AG20443 (cell line): ENCODE measurements at places on chromosomes 11 and 22.

GRCh38 chr11:872799-873198, 30.1 kb downstream of the TSPAN4 start:
- DNase-seq, result no peak

- no peak for DNase-seq
Measured at GRCh38 chr11:19602406-19602805, 110.2 kb upstream of the NAV2 start.

DNA sequence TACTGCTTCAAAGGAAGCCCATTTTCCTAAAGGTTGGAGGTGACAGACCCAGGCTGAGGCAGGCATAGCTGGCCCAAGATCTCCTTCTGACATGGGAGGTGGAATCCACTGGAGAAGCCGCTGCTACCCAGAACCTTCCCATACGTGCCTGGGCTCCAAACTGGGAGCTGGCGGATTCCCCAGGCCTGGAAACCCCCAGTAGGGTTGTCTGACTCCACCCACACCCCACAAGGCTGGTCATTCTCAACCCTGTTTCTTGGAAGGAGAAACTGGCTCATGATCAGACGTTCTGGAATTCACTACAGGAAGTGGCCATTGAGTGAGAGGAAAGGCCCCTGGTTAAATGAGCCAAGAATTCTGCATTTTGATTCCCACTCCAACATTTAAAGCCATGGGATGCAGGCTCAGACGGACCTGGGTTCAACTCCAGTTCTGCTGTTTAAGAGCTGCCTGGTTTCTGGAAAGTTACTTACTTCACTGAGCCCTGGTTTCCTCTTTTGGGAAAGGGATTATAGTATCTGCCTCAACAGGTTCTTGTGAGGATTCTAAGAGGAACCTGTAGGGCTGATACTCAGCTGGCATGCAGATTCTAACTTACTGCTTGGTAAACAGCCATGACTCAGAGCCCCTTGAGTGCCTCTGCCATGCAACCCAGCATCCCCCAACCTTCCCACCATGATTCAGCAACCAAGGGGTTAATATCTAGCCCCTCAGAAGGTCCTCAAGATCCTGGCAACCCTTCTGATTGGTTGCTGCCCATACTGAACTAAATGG, 19.4 kb upstream of the TSKU start:
- peak; percentile 88 for DNase-seq

- no peak for DNase-seq
Measured at GRCh38 chr11:73201249-73201648, 16.8 kb upstream of the P2RY2 start.

DNA sequence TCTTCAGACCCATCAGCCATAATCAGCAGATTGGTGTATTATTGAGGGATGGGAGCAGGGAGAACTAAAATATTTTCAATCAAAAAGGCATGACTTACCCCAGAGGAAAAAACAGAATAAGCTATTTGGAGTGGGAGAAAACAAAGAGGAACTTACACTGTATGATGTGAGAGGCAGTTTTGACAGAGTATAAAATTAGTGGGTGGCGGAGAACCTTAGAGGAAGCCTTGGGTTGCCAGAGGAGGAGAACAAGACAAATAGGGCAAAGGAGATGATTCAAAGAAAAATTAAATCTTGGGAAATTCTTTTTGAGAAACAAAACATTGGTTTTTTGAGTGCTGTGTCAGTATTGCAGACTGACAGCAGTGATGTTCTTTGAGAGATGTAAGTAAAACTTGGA, 285.0 kb downstream of the C11orf87 start:
- DNase-seq, result no peak

DNA sequence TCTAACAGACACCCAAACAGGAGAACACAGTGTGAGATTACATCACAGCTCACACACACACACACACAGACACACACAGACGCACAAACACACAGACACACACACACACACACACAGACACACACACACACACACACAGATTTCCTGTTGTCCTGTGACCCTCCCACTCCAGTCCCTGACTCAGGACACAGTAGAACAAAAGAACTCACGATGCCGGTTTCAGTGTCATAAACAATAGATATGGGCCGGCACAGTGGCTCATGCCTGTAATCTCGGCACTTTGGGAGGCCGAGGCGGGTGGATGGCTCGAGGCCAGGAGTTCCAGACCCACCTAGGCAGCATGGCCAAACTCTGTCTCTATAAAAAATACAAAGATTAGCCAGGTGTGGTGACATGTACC, 13.8 kb upstream of the KAT5 start:
- no peak for DNase-seq

DNA sequence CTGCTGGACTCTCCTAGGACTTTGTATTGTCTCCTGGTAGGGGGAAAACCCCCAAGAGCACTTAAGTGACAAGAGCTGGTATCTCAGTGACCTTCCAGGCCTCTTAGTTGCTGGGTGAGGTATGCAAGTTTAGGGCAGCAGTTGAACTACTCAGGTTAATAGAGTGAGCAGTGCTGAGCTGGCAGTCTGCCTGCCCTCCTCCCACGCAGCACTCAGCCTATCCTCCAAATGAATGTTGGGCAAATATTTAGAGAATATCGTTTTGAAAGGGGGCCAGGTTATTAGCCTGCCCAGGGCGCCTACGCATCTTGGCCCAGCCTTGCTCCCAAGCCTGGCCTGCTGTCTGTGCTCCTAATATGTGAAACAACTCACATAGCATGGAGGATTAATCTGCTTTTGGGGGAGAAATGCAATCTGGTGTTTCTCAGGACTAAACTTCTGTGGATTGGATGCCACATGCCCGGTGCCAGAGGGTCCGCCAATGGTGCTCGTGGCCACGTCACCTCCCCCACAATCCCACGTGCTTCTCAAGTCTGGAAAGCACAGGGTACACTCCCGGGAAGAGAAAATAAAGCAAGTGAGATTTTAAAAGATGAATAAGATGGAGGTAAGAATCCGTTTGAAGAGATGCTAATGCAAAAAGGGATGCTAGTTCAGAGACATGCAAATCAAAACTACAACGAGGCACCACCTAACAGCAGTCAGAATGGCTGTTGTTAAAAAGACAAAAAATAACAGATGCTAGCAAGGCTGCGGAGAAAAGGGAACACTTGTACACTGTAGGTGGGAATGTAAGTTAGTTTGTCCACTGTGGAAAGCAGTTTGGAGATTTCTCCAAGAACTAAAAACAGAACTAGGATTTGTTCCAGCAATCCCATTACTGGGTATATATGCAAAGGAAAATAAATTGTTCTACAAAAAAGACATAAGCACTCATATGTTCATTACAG, 67.7 kb downstream of the SPON1 start:
- peak; percentile 70 for DNase-seq

DNA sequence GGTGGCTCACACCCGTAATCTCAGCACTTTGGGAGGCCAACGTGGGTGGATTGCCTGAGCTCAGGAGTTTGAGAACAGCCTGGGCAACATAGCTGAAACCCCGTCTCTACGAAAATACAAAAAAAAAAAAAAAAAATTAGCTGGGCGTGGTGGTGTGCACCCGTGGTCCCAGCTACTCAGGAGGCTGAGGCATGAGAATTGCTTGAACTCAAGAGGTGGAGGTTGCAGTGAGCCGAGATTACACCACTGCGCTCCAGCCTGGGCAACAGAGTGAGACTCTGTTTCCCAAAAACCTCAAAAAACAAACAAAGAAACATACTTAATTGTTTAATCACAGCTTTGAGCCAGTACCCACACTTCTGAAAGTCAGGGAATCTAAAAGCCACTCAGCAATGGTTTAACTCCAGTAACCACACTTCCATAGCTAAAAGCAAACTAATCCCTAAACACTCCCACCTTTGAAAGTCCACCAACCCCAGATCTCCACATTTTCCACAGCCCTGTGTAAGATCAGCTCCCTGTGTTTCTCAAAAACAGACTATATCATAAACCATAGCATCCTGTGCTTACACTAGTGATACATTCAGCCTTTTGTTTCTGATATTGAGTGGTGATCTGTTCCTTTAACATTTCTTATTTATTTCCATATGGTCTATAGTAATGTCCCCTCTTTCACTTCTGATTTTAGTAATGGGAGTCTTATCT, 4.9 kb upstream of the OR2AT4 start:
- no peak for DNase-seq

GRCh38 chr22:20111689-20112622, 3.9 kb upstream of the RANBP1 start:
- DNase-seq, result no peak

DNA sequence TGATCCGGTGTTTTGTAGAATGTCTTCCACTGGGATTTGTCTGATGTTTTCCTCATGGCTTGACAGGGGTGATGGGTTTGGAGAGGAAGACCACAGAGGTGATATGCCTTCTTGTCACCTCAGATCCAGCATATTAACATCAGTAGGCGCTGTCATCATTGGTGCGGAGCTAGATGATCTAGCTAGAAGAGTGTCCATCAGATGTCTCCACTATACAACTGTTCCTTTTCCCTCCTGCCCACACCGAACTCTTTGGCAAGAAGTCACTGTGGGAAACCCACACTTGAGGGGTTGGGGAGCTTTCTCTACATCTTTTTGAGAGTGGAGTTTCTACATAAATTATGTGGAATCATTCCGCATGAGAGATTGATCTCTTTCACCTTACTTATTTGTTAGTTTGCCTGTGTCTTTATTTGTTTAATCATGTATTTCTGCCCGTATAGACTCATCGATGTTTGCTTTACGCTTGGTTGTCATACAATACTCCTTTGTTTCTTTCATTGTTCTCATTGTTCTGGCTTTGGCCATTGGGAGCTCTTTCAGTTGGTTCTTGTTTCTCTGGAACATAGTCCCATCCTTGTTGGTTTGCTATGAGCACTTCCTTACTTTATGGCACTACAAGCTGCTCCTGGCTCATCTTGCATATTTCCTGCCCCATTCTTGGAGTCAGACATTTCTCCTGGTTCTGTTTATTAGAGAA, 1420.3 kb downstream of the BRD1 start:
- DNase-seq, result no peak

DNA sequence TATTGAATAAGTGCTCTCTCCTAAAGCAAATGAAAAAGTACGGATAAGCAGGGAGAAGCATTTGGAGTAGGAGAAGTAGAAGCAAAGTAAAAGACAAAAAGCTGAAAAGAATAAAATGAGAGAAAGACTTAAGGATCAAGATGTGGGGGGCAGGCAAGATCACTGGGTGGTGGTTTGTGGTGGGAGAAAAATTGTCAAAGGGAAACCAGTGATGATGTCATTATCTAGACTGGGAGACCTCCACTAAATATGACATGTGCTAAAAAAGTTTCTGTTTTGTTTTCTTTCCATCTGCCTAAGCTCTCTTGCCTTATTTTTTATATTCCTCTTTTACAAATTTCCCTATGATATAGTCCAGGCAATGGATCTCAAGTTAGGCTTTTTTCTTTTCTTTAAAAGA, 14.8 kb upstream of the MAML2 start:
- no peak for DNase-seq

GRCh38 chr22:50348058-50348457, 4.9 kb downstream of the PPP6R2 start:
- no peak for DNase-seq

DNA sequence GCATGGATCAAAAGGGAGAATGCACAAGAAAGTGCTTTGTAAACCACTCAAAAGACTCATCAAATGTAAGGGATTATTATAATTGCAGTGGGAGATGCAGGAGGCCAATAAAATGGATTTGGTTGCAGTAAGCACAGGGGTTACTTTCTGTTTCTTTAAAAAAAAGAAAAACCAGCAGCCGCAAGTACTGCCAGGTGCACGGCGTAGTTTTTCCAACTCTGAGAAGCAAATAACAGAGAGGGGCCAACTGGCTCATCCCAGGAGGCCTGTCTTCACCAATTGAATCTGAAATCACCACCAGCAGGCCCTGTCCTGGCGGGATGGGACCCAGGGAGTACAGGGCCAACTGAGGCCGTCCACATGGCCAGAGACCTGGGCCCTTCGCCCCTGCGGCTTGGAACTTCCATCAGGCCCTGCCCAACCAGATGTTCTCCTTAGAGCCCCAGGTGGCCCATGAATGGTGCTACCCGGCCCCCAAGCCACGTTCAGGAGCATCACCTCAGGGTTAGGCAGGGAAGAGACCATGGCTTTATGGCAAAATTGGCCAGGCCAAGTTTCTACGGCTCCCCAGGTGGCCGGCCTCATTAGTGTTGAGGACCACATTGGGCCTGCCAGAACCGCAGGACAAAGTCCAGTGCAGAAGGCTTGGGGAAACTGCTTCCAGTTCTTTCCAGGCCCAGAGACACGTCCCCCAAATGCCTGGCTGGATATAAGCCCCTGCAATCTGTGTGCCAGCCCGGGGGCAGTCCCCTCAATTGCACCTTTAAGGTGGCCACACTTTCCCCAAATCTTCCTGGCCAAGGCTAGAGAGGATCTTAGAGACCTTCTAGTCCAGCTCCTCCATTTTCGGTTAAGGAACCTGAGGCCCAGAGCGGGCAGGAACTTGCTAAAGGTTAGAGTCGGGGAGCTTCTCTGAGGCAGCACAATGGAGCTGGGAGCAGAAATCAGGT, 61.7 kb downstream of the CHRDL2 start:
- no peak for DNase-seq

GRCh38 chr22:43144949-43145348, 1.8 kb upstream of the MCAT start:
- no peak for DNase-seq

DNA sequence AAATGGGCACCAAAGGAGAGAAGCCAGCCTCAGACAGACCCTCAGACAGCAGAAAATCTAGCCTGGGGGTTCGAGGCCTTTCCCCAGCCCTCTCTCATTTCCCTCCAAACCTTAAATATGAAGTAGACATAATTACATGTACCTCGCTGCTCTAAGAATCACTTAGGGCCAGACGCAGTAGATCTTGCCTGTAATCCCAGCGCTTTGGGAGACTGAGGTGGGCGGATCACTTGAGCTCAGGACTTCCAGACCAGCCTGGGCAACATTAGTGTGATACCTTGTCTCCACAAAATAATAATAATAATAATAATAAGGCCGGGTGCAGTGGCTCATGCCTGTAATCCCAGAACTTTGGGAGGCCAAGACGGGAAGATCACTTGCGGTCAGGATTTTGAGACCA, 52.1 kb upstream of the WNT7B start:
- DNase-seq, result no peak

DNA sequence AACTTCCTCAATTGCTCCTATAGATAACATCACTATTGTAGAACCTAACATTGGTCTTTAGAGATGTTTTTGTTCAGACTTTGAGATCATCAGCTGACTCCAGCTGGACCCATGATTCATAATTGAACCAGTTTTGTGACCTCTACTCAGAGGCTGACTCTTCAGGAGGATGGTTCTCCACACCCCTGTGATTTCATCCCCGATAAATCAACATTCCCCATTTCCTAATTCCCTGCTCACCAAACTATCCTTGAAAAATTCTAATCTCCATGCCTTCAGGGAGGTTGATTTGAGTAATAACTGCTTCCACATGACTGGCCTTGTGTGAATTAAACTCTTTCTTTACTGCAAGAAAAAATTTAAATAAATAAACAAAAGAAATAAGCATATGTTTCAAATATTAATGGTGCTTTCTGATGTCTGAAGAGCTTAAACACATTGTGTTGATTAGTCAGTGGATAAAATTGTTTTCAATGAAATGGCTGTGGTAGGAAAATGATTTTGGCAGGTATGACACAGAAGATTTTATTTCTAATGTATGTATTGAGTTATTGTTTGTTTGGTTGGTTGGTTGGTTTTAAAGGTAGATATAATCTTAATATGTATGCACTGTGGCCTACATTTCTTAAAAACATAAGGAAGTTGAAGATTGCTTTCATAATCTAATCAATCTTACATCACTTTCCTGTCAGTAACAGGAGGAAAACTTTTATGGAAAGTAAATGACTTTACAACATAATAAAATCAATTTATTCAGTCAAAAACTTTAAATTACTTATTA, 427.9 kb upstream of the CCDC179 start:
- DNase-seq, result peak; percentile 16

GRCh38 chr11:112226831-112227401, 688 bp downstream of the PTS start:
- DNase-seq, result peak; percentile 54

- no peak for DNase-seq
Measured at GRCh38 chr11:84249344-84250135, 963.4 kb upstream of the CCDC90B start.
